ENCODE measurements at places on chromosomes 2 and 18.
A peak's percentile ranks its signal among the peaks of the same experiment; 100 is the strongest.

DNA sequence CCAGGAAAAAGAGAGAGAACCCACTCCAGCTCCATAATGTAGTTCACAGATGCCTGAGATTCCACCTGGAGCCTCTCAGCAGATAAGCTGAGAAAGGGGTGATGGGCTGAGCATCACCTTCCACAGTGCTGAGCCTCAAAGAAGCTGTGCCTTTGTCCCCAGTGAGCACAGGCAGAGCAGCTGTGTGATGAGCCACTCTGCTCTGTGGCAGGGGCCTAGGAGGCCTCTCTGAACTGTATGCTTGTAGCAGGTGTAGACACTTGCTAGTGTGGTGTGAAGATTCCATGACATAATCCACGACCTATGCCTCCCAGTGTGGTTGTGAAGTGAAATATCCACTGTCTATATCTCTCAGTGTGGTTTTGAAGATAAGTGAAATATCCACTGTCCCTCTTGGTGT lies 70.4 kb upstream of the MGAT4A start:
- DNase-seq, result no peak

DNA sequence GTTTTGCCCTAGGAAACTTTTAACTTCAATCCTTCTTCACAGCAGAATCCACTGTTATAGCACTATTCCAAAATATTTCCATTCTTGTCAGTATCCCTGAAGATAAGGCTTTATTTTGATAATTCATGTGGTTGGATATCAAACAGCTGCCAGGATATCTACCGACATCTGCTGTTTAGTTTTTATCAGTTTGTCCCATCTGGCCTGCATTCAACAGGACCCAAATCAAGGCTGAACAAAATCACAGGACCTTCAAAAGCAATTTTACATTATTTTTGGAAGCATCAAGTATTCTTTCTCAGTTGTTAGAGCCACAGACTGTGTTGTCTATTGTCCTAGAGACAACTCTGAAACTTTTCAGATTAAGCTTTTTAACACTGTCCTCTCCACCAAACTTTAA lies 429.0 kb upstream of the PIK3C3 start:
- DNase-seq, result no peak

DNA sequence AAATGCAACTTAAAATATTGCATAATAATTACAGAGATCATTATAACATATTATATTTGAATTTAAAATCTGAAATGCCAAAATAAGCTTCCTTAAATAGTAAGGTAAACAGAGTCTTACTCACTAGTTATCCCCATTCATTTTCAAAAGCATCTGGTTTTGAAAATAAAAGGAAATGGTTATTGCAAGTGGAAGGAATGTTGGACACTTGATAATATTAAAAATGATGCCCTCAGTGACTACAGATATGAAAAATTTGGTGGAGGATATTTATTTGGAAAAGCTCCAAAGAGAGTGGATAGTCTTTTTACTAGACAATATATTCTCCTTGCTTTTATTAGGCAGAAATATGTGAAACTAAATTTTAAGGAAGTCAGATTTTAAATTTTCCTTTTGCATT lies 39.7 kb downstream of the CDH19 start:
- DNase-seq, result no peak

DNA sequence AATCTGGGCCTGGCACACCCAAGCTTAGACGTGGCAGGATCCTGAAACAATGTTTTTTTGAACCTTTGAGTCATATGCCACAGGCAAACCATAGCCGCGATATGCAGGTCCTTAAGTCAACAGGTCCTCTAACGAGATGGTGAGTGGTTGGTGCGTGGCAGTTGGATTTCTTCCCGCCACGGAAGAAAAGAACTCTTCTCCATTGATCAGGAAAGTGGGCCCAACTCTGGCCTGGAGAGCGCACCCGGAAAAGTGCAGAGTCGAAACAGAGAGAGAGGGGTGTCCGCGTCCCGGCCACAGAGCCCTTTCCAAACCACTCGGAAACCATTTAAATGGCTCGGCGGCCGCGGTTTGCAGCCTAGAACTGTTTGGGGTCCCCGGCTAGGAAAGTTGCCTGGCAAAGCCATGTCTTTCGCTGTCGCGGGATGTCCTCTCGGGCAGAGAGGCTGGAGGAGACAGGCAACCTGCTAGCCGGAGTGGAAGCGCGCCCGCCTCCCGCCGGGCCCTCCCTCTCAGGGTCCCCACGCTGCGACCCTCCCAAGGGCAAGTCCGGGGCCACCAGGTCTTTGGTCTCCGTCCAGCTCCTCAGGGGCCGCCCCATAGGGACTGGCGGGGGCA lies 777 bp downstream of the GALNT3 start:
- DNase-seq, result peak; percentile 85

DNA sequence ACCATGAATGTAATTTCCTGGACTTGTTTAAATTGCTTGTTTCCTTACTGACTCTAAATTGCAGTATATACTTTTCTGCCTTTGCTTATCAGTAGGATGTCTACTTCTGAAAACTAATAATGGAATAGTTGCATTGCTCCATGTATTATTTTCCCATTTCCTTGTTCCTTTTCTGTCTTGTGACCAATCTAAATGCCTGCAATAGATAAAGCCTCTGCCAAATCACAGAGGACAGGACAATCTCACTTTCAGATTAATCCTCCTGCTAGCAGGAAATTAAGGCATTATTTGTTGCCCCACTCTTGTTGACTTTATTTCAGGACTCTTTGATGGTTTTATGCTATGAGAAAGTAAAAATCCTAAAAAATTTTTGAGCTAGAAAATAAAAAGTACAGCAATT lies 4.7 kb upstream of the ESCO1 start:
- DNase-seq, result no peak

- DNase-seq, result no peak
Measured at GRCh38 chr2:8447610-8448221, 234.1 kb upstream of the ID2 start.

GRCh38 chr2:68755071-68755470 lies 20.5 kb downstream of the ARHGAP25 start:
- DNase-seq, result no peak

DNA sequence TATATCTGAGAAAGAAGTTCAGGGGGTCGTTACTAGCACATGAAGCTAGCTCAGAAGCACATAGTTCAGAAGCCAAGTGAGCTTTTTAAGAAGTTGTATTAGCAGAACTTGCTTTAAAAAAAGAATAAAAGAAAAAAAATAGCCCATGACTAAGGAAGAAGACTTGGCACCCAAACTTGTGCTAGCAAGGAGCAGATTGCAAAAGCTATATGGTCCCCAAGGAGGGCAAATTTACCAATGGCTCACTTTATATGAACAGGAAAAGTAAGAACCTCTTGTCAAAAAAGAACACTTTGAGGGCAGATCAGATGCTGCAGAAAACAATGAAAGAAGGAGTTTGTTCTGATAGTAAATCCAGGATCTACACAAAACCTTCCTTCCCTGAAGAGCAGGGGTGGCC lies 486.5 kb upstream of the ACVR2A start:
- DNase-seq, result no peak

DNA sequence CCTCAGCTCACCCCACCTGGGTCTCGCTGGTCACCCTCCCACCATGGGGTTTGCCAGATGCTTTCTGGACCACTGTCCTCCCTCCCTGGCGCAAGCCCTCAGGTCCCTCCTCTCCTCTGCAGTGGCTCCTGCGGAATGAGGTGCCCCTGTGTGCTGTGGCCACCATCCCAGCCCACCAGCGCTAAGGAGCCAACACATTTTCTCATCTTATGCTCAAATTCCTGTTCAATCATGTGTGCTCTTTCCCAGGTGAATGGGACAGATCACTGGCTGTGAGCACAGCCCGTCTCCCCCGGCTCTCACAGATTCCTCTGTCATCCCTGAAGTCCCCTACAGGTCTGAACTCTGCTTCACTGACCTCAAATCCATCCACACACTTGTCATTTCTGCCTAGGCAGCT lies 15.2 kb upstream of the CCDC74B start:
- no peak for DNase-seq

- DNase-seq, result no peak
Measured at GRCh38 chr2:44836916-44837315, 104.6 kb upstream of the SIX3 start.

- DNase-seq, result no peak
Measured at GRCh38 chr2:216971593-216971992, 111.7 kb upstream of the TNP1 start.

- no peak for DNase-seq
Measured at GRCh38 chr2:120711694-120712093, 24.0 kb upstream of the GLI2 start.

- no peak for DNase-seq
Measured at GRCh38 chr2:107358362-107358761, 468.3 kb upstream of the RGPD4 start.

- DNase-seq, result no peak
Measured at GRCh38 chr18:56565551-56566345, 72.6 kb downstream of the TXNL1 start.

DNA sequence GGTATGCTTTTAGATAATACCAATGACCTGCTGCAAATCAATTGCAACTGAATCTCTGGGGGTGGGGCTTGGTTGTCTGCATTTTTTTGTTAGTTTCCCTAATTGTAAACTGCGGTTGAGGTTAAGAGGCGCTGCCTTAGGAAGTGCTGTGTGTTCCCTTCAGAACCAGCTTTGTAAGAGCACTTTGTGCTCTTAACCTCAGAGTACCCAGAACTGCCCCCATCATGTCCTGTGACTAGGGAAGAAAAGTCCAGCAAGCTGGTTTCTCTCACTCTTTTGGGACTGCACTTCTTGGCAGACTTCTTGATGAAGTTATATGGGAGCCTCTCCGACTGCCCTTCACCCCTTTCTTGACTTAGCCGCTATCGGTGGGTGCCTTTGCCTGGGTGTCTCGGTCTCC lies 245.5 kb upstream of the CXCR4 start:
- DNase-seq, result no peak

GRCh38 chr2:185780890-185781289 lies 42.3 kb downstream of the FSIP2 start:
- DNase-seq, result no peak

GRCh38 chr2:60355849-60356261 lies 197.6 kb downstream of the BCL11A start:
- DNase-seq, result no peak

DNA sequence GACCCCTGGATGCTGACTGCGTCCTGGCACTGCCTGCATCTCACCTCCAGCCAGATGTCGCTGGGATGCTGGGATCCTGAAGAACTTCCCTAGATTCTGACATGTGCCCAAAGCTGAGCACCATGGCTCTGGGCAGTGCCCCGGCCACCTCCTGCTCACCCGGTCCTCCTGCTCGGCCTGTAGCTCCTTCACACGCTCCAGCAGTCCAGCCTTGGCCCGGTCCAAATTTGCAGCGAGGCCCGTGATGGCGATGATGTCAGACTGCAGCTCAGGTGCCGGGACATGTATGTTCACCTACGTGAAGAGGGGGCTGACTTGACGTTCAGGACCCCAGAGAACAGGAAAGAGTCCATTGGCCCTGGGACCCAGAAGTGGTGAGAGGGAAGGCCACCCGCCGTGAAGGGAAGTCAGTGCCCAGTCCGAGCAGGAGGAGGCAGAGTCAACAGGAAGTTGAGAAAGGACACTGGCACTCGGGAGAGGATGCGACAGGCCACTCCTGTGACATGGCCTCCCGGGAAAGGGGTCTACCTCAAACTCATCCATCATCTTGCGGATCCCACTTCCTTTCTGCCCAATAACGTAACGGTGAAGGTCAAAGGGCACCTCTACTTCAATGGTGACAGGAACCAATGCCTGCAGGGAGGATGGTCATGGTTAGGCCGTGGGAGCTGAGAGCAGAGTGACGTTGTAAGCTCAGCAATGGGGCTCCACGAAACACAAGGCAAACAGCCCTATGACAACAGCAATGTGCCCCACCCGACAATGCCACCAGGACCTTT lies 46.7 kb downstream of the ANO7 start:
- no peak for DNase-seq

DNA sequence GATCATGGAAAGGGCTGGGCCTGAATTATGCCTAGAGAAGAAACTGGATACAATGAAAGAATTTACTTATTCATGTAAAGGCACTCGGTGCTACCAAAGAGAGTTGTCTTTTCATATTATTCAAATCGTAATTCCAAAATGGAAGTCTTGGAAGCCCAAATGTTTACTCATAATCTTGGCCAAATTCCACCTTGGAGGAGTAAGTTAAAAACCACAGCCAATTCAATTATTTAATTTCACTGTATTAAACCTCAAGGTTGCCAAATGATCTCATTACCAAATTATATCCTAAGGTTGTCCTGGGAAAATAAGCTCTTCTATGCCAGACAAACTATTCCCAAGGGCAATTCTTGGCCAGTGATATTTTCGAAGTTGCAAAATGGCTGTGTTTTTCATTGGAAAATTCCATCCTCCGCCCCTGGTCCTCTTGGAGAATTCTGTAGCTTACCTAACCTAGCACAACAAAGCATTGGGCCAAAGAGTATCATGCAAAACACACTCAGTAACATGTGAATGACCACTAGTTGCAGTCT lies 11.1 kb upstream of the VPS4B start:
- peak; percentile 67 for DNase-seq

GRCh38 chr2:48377646-48378045 lies 152.3 kb upstream of the STON1 start:
- DNase-seq, result no peak

DNA sequence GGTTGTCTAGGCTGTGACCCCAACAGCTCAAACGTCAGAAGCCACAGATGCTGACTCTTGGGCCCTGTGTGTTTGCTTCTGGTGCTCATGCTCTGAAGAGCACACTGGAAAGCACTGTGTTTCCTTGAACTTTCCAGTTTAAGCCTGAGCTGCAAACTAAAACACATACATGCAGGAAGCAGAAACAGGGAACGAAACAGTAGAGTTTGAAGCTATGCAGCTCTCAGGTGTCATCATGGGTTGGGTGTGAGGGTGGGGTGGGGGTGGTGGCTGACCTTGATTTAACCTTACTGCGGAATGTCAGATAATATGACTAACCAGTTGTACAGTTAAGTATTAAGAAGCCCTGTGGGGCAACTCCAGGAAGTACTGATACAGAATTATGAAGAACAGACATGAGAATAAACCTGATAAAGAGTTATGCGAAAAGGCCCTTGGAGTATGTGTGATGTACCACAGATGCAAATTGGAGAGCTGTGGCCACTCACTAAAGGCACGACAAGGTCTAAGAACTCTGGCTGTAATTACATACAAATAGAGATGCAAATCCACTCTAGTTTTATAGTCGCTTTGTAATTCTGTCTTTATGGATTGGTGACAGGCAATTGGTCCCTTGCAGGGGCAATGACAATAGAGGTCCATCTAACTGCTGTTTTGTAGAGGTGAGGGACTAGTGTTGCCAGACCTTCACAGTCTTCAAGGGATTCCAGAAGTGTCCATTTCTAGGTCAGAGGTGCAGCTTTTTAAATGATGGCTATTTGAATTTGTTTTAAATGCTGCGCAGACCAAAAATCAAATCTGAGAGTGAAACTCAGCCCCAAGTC lies 273.1 kb downstream of the NAPG start:
- DNase-seq, result no peak
